ENCODE measurements at places on chromosomes 1 and 21.

- DNase-seq, result peak; percentile 38
These were observed 90.4 kb downstream of the KCNK1 start for GRCh38 chr1:233704170-233704897.

DNA sequence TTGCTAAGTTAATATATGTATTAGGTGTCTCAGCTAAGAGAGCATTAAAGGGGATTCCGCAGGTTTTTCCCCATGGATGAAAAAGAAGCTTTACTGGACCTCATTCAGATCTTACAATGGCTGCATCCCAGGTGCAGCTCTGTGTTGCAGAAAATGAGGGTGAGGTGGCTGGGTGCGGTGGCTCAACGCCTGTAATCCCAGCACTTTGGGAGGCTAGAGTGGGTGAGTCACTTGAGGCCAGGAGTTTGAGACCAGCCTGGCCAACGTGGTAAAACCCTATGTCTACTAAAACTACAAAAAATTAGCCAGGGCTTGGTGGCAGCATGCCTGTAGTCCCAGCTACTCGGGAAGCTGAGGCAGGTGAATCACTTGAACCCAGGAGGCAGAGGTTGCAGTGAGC is 58.5 kb upstream of the MORC3 start:
- no peak for DNase-seq

DNA sequence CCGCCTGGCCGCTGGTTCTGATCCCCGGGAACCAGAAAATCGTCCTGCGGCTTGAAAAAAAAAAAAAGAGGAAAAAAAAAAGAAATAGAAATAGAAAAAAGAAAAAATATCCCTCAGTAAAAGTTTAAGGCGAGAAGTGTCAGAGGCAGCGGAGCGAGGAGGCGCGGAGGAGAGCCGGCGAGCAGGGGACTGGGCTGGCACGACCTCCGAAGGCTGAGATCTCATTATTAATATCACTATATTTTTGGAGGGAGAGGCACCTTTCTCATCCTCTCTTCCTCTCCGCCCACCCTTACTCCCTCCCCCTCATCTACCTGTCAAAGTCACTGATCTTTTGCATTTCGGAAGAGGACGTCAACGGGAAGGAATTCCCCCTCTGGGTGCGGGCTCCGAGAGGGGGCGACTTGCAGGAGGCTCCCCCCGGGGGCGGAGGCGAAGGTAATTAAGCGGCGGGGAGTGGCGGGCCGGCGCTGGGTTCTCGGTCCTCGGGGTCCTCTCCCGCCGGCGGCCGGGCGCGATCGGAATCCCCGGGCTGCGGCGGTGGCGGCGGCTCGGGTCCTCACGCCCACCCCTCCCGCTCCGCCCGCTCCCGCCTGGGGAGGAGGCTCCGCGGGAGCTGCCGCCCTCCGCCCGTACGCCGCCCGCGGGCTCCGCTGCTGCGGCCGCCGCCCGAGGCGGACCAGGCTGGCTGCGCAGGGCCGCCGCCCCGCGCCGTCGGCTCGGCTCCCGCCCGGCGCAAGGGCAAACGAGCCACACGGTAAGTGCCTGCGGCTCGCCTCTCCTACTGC is at the start of gene NTNG1:
Gene NTNG1, plus strand, starts transcription at position 337 of the 788 bp plus-strand sequence.
- DNase-seq, result no peak

DNA sequence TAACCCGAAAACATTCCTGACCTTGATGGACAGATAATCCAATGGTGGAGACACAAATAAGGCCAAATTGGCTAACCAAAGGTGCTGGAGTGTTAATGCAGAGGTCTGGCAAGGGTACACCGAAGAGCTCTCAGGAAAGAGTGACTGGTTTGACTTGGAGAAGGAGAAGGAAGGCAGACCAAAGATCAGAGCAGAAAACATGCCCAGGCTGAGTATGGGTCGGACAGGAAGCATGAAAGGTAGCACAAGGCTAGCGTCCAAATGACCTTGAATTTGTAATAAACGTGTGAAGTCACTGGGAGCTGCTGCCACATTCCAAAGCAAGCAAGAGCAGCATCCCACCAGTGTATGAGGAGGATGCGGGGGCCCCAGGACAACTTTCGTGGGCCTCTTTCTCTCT is 45.7 kb downstream of the APP start:
- no peak for DNase-seq

- DNase-seq, result no peak
These were observed 309.7 kb upstream of the ZRANB2 start for GRCh38 chr1:71390518-71390917.

DNA sequence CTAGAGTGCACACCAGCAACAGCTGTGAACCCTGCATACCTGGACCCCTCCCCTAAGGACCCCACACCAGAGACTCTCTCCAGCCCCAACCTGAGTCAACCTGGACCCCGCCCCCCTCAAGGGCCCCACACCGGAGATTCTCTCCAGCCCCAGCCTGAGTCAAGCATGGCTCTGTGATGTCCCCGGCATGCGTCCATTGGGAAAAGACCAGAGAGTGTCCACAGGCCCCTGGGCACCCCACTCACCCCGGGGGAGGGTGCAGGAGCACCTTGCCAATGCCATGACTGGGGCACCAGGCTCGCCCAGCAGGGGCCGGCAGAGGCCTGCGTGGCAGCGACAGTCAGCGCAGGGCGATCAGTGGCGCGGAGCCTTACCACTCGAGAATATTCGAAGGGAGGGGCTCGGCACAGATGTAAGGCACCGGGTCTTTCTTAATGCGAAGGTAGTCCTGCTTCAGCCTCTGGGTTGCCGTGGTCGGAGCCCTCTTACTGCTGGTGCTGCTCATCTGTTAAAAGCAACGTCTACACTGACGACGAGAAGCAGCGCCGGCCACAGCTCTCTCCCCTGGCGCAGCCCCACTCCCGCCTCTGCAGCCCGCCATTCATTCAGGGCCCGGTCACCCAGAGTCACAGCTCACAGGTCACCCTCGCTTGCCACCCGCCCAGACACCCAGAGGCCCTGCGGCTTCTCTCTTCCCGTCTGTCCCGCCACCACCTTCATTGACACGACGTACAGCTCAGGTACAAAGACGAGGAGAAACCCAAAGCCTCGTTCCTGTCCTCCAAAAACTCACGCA is 6.0 kb downstream of the UBE2J2 start:
- no peak for DNase-seq

DNA sequence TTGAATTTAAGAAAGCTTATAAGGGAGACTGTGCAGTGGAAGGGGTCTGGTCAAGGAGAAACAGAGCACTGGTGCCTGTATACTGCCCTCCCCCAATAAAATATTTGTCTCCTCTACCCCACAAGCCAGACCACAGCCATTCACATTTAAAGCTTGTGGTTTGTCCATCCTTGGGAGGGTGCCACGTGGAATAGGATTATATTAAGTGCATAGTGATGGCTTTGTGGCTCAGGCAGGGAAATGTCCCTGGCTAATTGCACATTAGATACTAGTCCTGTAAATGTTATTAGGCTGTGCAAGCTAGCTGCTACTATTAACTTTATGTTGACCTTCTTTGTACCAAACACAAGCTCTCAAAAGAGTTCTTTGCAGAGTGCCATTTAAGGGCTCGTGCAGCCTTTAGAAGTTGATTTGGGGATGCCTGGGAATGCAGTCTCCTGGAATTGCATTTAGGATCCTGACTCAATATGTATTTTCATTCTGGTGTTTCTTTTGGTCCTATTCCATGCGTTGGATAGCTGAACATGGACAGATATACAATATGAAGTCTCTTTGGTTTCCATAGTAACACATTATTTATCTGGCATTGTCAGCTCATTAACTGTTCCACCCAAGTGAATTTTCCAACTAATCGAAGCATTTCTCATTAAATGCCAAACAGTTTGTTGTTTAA is 210.6 kb downstream of the ROR1 start:
- no peak for DNase-seq

- DNase-seq, result no peak
These were observed 1.6 kb downstream of the IFI44 start for GRCh38 chr1:78651241-78651640.

DNA sequence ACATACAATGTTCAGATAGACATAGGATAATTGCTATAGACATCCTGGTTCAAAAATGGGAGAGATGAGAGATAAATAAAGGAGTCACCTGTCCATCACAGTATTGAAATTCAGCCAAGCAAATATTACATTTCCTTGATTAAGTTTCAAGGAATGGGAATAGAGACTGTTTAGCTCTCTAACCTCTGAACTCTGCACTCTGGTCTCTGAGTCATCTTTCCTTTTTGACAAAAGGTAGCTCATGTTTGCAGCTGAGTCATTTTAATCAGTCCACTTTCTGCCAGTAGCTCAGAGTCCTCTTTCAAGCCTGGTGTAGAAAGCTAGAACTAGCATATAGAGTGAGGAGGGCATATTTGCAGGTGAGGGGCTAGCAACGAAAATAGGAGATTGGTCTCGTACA is 51.4 kb upstream of the GJA8 start:
- peak; percentile 71 for DNase-seq

DNA sequence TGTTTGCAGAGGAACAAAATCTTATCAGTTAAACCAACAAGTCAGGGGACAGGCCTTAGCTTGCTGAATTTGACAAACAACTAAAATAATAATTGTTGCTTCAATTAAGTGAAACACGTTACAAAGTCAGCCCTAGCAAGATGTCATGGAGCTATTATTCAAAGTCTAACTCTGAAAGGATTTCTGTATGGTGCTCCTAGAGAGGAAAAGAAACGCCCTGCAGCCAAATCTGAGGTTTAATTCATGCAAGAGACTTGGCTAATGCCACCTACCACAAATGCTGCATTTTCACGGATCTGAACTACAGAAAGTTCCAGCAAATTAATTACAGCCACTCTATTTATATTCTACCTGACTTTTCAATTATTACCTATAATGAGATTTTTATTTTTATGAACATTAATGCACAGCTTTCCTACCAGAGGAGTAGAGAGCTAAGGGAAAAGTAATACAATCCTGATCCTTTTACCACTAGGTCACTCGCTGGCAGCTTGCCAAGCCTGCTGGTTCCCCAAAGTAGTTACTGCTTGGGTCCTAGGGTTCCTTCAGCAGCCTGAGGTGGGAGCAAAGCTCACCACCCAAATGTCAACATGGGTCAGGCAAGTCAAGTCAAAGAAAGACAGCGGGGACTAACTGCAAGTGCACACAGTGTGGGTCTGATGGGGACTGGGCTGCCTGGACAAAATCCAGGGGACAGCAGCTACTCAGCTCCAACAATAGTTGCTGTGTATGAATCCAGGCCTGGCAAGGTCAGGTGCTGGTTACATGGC is 8.5 kb downstream of the COLGALT2 start:
- no peak for DNase-seq

DNA sequence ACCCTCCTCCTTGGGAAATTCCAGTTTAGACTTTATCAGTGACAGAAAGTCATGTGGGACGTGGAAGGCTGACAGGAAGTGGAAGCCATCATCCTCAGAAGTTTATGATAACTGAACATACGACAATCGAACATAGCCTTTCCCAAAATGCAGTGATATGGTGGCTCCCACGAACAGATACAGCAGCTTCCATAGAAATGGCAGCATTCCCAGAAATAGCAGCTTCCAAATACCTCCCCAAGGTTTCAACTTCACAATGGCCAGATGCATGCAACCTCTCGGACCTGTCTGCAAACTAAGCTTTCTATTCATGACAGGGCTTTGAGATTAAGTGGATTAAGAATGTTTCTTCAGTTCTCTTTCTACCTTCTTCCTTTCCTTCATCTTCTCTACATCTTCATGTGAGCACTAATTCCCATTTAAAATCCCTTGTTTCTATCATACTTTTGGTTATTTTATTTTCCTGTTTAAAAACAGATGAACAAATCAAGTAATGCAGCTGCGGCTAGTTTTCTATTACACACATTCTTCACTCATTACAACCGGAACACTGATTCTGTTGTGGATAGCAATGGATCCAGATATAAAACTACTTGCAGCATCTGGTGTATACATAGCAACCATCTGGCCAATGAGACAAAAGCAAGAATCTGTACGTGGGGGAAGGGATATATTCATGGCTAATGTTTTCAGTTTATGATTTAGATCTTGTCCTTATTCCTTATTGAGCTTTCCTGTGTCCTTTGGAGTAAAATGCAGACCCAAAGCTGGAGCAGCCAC is 304.8 kb downstream of the BRINP3 start:
- DNase-seq, result no peak

GRCh38 chr1:227749916-227750710 is 14.9 kb downstream of the SNAP47 start:
- no peak for DNase-seq

DNA sequence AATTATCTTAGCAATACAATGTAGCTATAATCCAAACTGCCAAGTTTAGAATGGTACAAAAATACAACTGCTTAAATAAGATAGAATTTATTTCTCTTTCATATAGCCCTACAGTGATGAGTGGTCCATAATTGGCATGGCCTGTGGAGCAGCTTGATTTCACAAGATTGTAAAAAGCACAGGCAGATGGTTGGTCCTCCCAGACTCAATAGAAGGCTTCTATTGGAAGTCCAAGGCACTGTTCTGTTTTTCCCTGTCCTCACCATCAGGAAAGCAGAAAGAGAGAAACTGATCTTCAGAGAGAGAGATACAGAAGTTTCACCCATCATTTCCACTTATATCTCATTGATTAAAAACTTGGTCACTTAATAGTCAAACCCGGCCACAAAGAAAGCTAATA is 1.8 kb upstream of the OR6P1 start:
- DNase-seq, result no peak

DNA sequence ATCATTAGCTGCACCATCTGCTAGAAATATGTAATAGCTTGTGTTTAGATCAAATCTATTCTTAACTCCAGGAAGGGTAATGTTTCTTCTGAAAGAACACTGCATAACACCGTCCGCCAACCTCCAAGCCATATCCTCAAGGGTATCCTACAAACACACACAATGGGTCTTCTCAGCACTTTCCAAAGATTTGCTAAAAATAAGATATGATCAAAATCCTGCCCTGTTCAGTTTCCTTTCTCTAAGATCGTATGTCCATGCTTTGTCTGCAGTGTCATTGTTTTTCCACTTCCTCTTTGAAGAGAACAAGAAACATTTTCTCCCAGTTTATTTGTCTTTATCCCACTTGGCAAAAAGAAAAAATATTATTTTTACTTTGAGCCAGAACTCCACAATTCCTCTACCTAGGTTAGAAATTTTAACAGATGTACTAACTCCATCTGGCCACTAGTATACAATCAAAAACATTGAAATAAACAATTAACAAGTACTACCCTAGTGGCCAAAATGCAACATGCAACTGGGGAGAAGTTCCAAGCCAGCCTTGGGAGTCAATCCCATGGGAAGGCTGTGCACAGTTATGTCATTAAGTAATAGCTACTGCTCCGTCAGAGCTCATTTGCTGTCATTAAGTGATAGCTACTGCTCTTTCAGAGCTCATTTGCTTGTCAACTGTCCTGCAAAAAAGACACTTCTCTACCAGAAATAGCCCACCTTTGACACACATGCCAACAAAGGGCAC is 37.8 kb downstream of the FRRS1 start:
- no peak for DNase-seq

DNA sequence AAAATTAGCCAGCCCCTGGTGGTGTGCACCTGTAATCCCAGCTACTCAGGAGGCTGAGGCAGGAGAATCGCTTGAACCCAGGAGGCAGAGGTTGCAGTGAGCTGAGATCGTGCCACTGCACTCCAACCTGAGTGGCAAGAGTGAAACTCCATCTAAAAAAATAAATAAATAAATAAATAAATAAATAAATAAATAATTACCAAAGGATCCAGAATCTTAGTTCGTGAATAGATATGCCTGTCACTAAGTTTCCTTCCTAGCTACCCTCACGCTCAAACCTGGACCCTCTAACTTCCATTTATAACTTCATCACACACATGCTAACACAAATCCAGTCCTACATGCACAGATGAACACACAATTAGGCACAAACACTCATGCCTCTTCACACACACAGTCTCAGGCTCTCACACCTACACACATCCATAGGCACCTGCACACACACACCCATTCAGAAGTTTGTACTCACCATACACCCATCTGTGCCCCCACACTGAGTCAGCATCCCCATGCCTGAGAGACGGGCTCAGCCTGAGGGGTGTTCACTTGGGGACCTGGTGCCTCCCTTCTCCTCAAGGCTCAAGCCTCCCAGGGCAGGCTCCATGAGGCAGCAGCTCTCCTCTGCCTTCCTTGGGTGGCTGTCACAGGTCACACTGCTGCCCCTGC is 61.5 kb downstream of the LACTBL1 start:
- no peak for DNase-seq

Measured in LoVo (cell line).